Left lung (tissue), 14 donors: ENCODE measurements at places on chromosomes 12 and 14. TPM values are rescaled to one million over a fixed set of nuclear protein-coding genes. Genes with fewer than 3 reads are reported as not detected.
A peak's percentile ranks its signal among the peaks of the same experiment; 100 is the strongest.

The SYNDIG1L gene
- 0.55 TPM for polyA plus RNA-seq

DNA sequence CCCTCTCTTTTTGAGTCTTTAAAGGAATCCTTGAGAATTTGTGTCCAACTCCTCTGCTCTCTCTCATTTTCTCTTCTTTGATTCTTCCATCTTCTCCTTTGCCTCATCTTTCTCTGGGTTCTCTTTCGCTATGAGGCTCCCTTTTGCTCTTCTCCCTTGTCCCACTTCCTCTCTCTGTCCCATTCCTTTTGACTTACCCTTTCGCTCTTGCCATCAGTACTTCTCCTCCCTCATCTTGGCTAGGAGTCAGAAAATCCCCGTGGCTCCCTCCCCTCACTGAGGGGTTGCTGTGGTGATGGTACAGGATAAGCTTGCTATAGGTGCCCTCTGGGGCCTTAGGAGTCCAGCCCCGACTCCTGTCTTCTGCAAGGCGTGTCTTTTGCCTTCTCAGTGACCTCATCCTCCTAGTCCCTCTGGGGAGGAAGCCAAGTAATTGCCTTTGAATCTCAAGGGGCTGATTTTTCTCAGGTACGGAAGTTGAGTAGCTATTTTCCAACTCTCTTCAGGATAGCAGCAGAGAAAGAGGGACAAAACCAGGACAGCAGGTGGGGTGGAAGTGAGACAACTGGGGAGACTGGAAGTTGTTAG lies 6.4 kb downstream of the PDE1B start:
- DNase-seq, result no peak

The HEATR5A gene
- polyA plus RNA-seq, result 22.6 TPM

DNA sequence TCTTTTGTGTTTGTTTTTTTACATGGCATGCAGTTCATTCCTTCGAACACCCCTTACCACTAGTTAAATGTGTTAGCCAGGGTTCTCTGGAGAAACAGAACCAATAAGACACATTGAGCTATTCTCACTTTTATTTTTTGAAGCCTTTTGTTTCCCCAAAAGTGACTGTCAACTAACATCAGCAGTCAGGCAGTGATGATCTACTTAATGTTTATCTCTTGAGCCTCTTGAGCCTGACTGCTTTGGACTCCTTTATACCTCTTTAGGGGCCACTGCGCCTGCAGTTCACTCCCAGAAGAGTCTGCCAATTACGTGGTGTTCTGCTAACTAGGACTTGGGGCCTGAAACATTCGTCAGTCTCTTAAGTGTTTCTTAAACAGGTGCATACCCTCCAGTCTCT lies 163.7 kb upstream of the FLRT2 start:
- DNase-seq, result no peak

DNA sequence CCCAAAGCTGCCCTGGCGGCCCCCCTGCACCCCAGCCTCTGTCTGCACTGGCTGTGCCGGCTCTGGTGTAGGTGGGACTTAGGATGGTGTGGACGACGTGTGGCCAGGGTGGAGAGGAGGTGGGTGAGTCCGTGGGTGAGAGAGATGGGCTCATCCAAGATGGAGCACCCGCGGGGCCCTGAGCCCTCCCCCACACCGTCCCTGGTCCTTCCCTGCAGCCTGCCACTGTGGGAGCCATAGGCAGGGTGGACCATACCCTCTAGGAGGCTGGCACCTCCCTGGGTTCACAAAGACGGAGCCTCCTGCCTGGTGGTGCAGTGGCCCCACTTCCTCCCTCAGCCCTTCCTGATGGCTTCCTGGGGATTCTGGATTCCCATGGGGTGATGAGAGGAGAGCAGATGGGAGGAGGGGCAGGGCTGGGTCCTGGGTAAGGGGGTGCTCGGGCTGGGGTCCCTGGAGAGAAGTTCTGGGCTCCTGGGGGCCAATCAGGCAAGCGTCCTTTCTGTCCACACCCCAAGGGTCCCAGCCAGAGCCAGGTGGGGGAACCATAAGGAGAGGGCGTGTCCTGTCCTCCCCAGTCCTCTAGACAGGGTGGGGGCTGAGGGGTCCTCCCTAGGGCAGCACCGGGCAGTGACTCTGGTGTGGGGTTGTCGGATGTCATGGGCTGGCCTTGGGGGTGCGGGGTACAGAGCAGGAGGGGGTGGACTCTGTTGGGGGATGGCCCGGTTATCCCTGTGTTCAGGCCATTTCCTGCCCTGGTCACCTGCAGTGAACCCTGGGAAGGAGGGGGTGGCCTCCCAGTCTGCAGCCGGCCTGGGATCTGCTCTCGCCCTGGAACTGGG lies 384.8 kb downstream of the TMEM121 start:
- DNase-seq, result peak; percentile 57

- DNase-seq, result no peak
These were observed 543.2 kb upstream of the TBX3 start for GRCh38 chr12:115227137-115227615.

DNA sequence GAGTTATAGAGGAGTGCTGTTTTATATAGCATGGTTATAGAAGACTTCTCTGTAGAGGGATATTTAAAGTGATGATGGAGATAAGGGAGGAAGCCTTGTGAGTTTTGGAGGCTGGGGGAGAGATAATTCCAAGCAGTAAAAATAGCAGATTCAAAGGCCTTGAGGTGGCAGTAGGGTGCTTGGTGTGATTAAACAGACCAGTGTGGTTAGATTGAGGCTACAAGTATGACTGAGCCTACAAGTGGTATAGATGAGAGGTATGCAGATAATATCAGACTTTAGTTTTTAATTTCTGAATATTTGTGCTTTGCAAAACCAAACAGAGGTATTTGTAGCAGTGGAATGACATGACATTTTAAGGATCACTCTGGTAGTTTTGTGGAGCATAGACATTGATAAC lies 20.3 kb downstream of the FANCM start:
- DNase-seq, result no peak

GRCh38 chr14:90730206-90730766 lies 85.9 kb downstream of the TTC7B start:
- DNase-seq, result no peak
